ENCODE measurements at places on chromosomes 1 and 21.

- no peak for DNase-seq
These were observed at the start of gene SHISAL2A for GRCh38 chr1:52632732-52633290. Gene SHISAL2A (plus strand): TSS chr1:52633168. CDS start chr1:52633494, 326 bp downstream.

DNA sequence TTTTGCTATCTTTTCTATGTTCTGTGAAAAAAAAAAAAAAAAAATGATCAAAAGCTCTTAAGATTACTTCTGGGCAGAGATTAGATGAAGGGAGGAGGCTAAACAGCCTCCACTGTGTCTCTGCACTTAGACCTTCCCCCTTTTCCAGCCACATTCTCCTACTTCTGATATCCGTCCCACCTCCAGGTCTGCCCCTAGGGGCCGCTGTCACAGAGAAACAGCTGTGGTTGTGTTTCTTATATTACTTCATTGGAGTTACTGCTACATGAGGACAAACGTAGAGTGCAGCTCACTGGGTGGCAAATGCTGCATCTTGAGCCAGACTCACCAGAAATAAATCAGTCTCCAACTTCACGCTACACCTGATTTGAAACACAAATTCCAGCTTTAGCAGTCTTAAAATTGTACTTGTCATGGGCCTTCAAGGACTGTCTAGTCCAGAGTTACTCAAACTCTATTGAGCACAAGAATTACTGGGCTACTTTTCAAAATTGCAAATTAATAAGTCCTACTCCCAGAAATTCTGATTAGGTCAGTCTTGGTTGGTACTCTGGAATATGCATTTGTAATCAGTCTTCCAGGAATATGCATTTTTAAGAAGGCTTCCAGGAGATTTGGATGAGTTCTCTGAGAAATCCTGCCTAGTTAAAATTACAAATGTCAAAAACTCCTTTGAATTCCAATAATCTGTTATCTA, 125.2 kb upstream of the PTBP2 start:
- no peak for DNase-seq

DNA sequence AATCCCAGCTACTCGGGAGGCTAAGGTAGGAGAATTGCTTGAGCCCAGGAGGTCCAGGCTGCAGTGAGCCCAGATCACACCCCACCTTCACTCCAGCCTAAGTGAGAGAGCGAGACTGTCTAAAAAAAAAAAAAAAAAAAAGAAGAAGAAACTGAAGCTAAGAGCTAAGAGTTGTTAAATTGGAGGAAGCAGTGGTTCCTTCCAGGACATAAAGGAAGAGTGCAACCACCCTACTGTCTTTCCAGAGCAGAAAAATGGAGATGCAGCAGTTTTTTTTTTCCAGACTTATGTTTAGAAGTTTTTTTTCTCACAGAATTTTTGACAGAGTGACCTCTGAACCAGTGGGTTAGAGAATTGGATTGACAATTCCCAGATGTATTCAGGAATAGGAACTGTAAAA, 88.7 kb downstream of the HLX start:
- DNase-seq: no peak

DNA sequence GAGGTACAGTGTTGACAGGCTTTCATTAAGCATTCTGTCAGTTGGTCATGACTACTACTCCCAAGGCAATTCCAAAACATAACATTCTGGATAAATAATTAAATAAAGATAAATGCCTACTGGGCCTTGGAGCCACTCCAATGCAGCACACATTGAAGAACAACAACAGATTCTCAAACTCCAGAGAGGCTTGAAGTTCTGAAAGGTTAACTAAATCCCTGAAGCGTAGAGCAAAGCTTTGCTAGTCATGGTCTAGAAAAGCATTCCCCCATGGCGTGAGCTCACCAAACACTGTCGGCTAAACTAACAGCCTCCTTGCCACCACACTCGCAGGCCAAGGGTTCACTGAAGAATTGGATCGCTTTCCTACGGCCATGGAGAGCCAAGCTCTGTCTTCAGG, 268.0 kb downstream of the ATG4C start:
- no peak for DNase-seq

DNA sequence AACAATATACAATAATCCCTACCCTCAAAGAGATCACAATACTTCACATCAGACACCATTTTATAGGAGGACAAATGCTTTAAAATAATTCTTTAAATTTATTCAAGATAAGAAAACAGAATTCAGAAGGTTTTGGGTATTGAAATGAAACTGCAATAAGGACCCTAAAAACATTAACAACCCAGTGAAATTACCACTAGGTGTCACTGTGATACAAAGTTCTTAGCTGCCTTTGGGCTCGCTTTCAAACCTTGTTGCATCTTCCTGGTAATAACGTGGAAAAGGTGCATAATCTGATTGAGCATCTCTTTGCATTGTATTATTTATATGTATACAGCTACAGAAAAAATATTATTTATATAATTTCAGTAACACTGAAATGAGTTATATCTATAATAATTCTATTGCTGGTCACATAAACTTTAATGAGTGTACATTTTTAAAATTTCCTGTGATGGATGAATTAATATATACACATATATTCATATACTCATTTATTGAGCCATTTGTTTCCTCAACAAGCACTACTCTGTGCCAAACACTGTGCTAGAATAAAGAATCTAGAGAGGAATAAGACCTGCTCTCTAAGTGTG, 185.2 kb downstream of the FAF1 start:
- no peak for DNase-seq
